ENCODE measurements at places on chromosomes 7 and 10.

GRCh38 chr7:27745064-27745583, 5.2 kb downstream of the TAX1BP1 start:
- peak; percentile 37 for DNase-seq

GRCh38 chr7:114653364-114654088, 238.9 kb downstream of the FOXP2 start:
- no peak for DNase-seq

GRCh38 chr10:7579681-7580080, 87.1 kb downstream of the ITIH5 start:
- DNase-seq, result no peak

DNA sequence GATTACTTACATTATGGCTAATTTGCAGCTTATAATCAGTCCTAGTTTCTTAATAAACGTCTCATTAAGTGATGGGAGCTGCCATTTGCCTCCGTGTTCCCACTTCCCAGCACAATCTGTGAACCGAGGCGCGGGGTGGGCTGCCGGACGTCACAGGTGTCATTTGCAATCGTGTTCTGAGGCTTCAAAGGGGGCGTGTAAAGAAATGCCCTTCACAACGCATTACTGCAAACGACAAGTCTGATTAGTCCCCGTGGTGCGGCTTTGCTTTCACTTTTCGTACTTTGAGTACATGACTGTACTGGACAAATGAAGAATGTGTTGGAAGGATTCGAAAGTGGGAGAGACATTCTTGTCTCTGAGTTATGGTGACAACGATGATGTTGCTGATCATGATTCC, 614.2 kb upstream of the ADARB2 start:
- no peak for DNase-seq

- DNase-seq, result no peak
Observed at GRCh38 chr10:76141376-76141775, 710.0 kb downstream of the LRMDA start.

Measured in NCI-H524 (cell line).